ENCODE measurements at places on chromosomes 6 and 20.

- no peak for DNase-seq
These were observed 17.4 kb downstream of the RSPH4A start for GRCh38 chr6:116633685-116634084.

GRCh38 chr6:143528164-143528811 is 16.8 kb upstream of the FUCA2 start:
- DNase-seq = no peak

DNA sequence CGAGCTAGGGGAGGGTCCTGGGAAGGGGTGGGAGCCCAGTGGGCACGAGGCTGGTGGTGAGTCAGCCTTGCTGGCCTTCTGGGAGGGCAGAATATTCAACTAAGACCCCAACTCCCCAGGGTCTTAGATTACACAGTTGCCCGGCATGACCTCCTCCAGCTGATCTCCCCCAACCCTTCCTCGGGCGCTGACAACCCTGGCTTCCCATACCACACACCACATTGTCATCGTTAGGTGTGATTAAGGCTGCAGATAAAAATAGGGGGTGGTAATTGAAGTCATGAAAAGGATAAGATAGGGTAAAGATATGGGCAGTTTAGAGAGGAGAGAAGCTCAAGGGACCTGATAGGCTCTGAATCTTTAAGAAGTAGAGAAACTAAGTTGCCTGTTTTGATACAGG is 10.5 kb downstream of the CDC40 start:
- DNase-seq = no peak

DNA sequence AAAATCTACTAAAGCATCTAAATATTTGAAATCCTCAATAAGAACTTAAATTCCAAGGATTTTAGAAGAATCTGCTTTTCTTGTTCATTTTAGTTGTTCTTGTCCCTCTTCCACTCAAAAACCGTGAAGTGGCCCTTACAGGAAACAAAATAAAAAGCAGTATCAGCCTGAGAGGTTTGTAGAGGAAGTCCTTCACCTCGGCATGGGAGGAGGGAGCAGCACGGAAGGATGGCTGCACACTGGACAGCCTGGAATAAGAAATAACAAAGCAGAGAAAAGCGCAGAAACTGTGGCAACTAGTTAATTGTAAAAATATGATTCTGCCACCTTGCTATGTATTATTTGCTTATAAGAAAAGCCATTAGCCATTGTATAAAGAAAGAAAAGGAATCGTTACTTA is 46.1 kb downstream of the RALGAPA2 start:
- no peak for DNase-seq

DNA sequence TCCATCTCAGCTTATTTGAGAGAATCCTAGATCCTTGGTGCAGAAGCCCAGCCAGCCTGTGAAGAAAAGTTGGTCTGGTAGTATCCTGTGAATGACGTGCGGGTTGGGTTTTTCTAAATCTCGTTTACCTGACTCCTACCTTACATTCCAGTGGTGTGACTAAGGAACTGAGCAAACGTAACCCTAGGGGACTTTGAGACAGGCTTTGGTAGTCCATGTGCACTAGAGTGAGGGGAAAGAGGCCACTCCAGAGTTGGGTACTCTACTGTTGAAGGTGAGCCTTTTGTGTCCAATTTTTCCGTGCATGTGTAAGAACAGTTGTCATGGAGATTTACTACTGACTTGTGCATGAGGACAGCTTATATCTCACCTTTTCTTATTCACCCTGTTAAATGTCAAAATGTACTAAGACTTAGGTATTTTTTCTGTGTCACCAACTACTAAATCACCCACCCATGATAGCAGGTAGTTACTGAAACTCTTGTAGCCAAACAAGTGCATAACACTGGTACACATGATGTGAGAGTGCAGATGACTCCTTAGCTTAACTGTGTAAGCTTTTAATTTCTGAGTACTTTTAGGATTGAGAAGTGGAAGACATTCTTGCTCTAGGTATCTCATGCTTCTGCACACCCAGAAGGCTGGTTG is 26.3 kb upstream of the PLCG1 start:
- no peak for DNase-seq

DNA sequence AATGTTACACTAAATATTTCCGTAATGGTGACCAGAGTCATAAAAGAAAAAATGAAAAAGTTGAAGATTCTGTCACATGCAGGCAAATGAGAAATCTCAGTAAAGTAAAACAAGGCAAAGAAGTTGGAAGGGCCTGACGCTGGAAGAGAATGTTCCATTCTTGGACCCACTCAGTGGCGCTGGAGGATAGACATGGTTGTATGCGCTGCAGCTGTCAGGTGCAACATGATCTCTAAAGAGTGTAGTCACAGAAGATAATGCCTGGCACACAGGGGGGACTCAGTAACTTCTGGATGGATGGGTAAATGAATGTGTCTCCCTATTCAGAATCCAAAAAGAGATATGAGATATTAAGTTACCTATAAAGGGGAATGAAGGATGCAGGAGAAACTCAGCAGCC is 116.3 kb downstream of the FAXC start:
- DNase-seq = no peak

GRCh38 chr6:162014069-162014811 is 713.3 kb downstream of the PRKN start:
- DNase-seq = no peak
